Small intestine (tissue), 16 donors: ENCODE measurements at places on chromosomes 7 and 10. TPM values are rescaled to one million over a fixed set of nuclear protein-coding genes. Genes with fewer than 3 reads are reported as not detected.
A peak's percentile ranks its signal among the peaks of the same experiment; 100 is the strongest.

GRCh38 chr10:110980807-110981206 lies 61.4 kb downstream of the SHOC2 start:
- DNase-seq = no peak

DNA sequence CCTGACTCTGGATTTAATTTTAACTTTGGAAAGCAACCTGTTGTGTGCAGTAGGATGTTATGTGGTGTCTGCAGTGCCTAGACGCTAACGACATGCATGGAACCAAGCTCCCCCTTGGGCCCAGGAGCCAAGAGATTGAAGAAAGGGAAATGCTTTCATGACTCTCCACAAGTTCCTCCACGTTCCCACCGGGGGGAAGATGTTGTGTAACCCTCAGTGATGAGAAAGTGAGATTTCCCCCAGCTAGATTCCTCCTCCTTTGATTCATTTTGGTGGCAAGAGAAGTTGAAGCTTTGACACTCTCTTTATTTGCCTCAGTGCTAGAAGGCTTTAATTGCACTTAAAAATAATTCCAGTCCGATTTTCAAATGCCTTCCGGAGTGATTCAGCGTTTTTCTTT lies 157.9 kb upstream of the INSYN2A start:
- no peak for DNase-seq

DNA sequence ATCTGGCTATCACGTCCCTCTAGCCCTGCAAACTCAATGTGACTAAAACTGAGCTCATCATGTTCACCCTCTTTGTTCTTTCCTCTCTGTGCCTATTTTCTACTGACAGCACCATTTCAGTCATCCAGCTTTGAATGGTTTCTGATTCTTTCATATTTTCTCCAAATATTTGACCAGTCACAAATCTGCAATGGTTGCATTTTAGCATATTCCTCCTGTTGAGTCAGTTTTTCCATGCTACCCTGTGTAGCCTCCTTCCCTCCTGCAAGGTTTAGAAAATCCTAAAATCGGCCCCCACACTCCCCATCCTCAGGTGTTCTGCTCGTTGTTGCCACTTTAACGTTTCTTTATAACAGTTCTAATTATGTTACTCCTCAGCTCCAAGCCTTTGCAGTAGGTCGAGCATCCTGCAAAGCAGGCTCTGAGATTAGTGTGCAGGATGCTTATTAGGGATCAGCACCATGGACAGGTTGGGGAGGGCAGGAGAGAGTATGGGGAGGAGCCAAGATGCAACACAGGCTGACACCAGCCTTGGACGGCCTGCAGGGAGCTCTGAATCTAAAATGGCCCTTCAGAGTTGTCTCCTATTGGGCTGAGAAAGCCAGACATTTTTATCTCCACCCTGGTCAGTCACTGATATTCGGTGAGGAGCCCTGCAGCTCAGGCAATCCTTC lies 531.0 kb upstream of the COBL start:
- DNase-seq = no peak

GRCh38 chr7:48182718-48183369 lies 11.6 kb downstream of the ABCA13 start:
- DNase-seq = no peak

Gene RAPGEF5
- 33.4 TPM for polyA plus RNA-seq

Gene NFE2L3
- polyA plus RNA-seq = 2.7 TPM

DNA sequence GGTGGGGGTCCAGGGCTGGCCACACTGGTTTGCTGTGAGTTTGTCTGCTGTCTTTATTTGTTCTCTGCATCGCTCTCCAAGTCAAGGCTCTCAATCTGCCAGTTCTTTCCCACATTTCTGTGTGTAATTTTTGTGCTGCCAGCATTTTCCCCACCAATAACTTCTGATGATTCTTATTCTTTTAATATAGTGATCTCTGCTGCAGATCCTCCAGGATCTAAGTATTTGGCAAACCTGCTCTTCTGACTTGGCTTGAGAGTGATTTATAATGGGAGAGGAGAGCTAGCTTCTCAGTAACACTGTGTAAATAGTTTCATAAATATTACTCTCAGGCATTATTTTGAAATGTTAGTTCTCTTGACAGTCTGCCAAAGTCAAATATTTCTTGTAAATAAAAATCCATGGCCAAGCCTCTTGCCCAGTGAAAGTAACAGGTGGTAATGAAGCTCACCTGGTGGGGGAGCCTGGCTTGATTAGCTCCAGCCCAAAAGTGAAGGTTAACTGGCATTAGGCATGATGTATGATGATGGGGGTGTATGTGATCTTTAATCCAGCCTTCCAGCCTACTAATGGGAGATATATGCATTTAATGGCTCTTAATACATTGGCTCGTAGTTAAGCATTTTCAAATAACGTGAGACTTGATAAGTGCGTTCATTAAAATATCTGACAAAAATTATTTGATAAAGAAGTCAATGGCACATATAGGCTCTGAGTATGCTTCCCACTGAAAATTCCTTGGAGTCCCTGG lies 1055.9 kb downstream of the KCNMA1 start:
- no peak for DNase-seq

Gene SPDYE2B
- polyA plus RNA-seq = not detected

DNA sequence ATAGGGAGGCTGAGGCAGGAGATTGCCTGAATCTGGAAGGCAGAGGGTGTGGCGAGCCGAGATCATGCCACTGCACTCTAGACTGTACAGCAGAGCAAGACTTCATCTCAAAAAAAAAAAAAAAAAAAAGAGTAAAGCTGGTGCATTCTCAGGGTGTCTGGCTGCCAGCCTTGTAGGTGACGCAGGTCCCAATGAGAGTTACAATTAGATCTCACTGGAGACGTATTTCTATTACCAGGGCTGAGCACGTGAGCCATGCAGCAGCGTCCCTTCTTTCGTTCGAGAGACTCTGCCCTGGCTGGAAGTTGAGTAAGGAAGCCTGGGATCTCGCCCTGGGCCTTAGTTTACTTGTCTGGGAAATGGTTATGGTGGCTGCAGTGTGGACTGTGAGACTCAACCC lies 22.4 kb upstream of the ZMIZ1 start:
- DNase-seq = no peak

DNA sequence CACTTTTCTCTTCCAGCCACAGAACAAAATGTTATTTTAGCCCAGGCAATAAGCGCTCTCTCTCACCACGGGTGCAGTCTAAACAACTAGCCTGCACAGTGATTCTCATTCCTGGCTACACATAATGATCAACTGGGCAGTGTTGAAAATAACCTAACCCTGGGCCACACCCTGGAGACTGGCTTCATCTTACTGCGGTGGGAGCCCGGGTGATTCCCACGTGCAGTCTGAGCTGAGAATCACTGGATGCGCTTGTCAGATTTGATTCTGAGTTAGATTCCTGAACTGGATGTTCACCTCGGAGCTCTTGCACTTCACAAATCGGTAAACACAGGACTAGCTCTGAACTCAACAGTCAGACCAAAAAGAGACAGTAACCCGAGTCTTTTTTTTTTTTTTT lies 14.9 kb downstream of the ZC3HAV1 start:
- no peak for DNase-seq

Gene PITX3
- not detected for polyA plus RNA-seq

DNA sequence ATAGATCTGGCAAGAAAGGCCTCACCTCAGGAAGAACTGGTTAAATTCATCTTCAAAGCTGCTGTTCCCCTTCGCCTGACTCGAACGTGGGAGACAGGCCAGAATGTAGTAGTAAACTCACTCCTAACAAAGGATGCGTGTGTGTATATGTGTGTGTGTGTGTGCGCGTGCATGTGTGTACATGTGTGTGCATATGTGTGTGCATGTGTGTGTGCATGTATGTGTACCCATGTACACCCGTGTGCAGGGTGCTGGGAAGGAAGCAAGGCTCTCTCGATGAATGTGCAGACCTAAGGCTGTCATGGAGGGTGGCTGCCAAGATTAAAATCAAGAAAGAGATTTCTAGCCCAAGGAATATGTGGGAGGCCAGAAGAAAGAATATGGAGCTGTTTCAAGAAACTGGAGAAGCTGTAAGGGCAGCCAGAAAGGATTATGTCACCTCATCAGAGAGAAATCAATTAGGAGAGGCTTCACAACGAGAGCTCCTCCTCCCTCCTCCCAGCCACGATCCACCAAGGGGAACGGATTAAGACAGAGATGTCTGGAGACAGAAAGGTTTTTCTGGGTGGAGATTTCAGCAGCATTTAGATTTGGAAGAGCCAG lies 34.0 kb upstream of the LBX1 start:
- no peak for DNase-seq

Gene HHEX
- 5.5 TPM for polyA plus RNA-seq

Gene ZNF853
- 3.5 TPM for polyA plus RNA-seq

DNA sequence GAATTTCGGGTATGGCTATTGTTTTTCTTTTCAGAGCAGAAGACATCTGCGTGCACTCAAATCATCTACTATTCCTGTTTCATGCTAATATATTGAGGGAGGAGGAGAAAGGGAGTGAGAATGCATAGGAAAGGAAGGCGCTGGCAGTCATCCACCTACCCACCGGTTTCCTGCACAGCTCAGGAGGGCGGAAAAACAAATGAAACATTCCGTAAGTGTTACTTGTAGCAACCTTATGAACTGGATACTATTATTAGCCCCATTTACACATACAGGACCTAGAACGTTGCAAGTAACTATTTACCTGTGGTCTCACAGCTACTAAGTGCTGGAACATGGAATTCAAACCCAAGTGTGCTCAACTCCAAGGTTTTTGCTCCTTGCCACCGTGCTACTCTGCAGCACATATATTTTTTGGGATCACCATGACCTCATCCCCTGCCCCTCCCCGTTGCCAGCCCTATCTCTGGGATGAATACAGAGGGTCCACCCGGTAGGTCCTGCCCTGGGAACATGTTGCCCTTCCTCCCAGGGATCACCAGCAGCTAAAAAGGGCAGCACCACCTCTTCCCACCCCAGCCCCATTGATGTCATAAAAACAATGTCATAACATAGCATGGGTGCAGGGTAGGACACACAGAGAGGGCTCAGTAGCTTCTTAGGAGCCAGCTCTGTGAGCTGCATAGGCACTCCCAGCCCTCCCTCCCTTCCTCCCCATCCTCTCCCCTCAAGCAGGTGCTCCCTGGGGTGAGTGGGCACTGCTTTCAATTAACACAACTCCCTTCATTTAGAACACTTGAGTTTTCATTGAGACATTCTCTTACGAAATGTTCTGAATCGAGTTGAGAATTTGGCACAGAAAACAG lies 16.9 kb downstream of the GFRA1 start:
- DNase-seq = no peak

Gene CDH23
- polyA plus RNA-seq = 1.4 TPM

Gene IGFBP1
- polyA plus RNA-seq = not detected

DNA sequence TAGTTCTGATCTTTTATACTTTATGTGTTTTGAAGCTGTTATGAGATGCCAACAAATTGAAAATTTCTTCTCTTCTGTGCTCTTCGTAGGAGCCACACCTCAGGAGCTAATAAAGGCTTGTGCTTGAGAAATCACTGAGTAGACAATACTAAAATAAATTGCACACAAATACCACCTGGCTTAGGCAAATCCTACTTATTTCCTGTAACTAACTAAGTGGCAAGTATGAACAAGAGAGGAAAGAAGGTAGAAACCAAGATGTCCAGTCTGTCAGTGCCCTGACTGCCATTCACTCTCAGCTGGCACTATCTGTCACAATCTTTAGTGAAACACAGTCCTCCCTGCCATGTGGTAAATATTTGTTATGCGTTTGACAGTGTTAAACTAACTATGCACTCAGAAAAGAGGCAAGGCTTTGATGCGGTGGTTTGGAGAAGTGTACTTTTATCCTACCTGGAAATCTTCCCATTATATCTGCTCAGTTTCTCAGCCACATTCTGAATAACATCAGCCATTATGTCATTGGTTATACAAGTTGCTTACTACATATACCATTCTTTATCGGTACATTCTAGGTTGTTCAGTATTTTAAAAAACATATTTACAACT lies 293.4 kb upstream of the VWC2 start:
- DNase-seq = peak; percentile 5

- DNase-seq = no peak
These were observed 1358.7 kb upstream of the SORCS1 start for GRCh38 chr10:108523016-108523800.

GRCh38 chr7:34060196-34060947 lies 155.0 kb downstream of the BMPER start:
- no peak for DNase-seq

- DNase-seq = no peak
These were observed 1241.7 kb downstream of the TYW1 start for GRCh38 chr7:68238204-68238805.

DNA sequence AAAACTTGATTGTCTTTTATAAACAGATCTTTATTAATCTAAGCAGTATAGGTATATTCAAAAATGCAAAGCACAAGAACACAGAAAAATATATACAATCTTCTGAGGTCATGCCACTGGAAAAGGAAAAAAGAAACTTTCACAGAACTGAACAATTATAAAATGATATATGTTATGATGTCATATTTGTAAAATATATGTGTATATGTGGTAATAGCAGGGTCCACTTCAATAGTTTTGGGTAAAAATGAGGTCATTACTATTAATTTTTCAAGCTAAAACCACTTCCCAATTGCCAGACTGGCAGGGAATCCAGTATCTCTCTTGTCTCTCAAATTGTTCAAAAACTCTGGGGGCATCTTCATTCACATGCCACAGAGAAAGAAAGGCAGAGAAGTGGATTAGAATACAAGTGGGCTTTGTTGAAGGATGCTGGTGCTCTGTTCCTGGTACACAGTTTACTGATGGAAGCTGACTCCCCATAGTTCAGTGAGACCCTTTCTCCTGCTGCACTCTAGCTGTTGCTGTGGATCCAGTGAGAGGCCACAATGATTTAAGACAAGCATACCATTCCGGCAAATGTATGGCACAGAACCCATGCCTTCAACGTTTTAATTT lies 19.7 kb downstream of the CTNNA3 start:
- DNase-seq = no peak

DNA sequence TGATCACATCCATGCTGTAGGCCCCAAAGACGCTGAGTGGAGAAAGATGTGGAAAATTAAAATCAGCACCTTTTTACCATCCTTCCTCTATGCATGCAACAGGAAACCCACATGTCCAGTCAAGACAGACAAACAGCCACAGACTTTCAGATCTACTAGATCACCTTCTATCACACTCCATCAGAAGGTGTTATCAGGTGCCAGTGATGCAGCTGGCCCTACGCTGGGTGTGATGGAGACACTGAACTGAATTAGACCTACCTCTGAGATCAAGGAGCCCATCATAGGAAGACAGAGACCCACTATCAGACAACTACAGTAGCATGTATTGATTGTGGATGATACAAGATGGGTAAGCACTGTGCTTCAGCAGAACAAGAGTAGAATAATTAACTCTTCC lies 15.5 kb downstream of the CYP3A4 start:
- DNase-seq = no peak

Gene CALHM1
- not detected for polyA plus RNA-seq

Gene SNX8
- polyA plus RNA-seq = 18.1 TPM

- no peak for DNase-seq
These were observed 86.1 kb upstream of the NPY start for GRCh38 chr7:24197852-24198251.

DNA sequence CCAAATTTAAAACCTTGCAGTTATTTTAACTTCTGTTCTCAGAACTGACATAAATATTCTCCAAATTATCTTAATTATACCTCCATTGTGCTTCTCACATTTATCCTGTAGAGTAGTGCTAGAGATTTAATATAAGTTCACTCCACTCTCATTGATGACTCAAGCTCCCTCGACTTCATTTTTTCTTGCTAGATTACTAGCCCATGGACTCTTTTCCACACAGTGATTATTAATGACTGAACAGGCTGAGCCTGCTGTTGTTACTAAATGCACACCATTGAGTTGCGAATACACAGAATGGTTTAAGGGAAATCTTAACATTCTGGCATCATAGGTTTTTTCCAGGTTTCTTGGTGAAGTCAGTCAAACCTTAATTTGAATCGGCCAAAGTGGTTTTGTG lies 179.5 kb upstream of the AKR1E2 start:
- no peak for DNase-seq

GRCh38 chr7:1961701-1962276 lies 271.0 kb downstream of the MAD1L1 start:
- no peak for DNase-seq
